Kidney (tissue), 22 donors: ENCODE measurements at places on chromosomes 11 and 22. TPM values are rescaled to one million over a fixed set of nuclear protein-coding genes. Genes with fewer than 3 reads are reported as not detected.

- no peaks in the 10 kb centered on the region for H3K4me1 ChIP-seq
- no peak overlapping the region for H3K4me3 ChIP-seq
- H3K36me3 ChIP-seq: no peaks in the 10 kb centered on the region
- no peak overlapping the region for H3K27ac ChIP-seq
Measured at GRCh38 chr11:100930185-100930778, 199.3 kb downstream of the PGR start.

GRCh38 chr22:43308060-43308830 lies 34.9 kb downstream of the SCUBE1 start:
- H3K4me3 ChIP-seq: no peak overlapping the region
- H3K36me3 ChIP-seq: no peaks in the 10 kb centered on the region
- peaks cover 2% of the 10 kb centered on the region for H3K4me1 ChIP-seq
- H3K27ac ChIP-seq: no peak overlapping the region
- no peak for DNase-seq
- no peaks in the 10 kb centered on the region for H3K27me3 ChIP-seq

DNA sequence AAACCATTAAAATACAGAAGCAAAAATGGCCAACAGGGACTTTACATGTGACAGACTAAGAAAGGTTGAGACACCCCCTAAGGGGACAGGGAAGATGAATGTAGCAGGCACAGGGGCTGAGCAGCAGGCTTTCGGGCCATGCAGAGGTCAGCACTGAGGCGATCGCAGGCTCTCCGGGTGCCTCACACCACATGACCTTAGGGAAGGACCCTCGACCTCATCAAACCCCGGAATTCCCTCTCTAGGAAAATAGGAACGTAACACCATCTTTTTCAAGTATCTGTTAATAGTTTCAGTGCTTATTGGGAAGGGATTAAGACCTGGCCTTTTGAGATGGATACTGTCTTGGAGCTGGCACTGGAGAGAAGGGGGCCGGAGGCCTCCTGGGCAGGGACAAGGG lies 27.4 kb downstream of the OPCML start:
- H3K36me3 ChIP-seq: no peaks in the 10 kb centered on the region
- H3K27ac ChIP-seq: no peak overlapping the region
- DNase-seq: no peak
- no peaks in the 10 kb centered on the region for H3K4me1 ChIP-seq
- H3K27me3 ChIP-seq: no peaks in the 10 kb centered on the region

Gene MMP7
- polyA plus RNA-seq: 101 TPM

Gene MUC15
- polyA plus RNA-seq: 18.3 TPM

Gene LRRC56
- 1.2 TPM for polyA plus RNA-seq
